ENCODE measurements at places on chromosomes 7 and 10.

- no peak for DNase-seq
Observed at GRCh38 chr7:43653466-43653865, 70.6 kb downstream of the STK17A start.

GRCh38 chr7:1210321-1210978 lies 22.2 kb upstream of the UNCX start:
- no peak for DNase-seq

DNA sequence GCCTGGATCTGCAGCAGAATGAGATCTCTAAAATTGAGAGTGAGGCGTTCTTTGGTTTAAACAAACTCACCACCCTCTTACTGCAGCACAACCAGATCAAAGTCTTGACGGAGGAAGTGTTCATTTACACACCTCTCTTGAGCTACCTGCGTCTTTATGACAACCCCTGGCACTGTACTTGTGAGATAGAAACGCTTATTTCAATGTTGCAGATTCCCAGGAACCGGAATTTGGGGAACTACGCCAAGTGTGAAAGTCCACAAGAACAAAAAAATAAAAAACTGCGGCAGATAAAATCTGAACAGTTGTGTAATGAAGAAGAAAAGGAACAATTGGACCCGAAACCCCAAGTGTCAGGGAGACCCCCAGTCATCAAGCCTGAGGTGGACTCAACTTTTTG lies 21.4 kb downstream of the LRRC17 start:
- no peak for DNase-seq

DNA sequence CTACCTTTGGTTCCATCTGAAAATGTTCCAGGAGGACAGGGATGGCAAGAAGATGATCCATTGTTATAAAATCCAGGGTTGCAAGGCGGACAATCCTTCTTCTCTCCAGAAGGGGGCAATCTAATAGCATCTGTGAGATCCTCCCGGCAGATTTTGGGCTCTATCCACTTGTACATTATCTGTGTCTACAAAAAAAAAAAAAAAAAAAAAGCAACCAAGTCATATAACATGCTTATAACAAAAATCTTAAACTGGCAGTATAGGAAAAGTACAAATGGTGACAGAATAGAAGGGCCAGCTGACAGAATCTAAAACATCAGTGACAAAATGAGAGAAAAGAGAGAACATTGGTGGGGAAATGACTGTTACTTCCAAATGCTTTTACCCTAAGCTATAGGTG lies 132.7 kb downstream of the ELAPOR2 start:
- DNase-seq, result no peak

All from T-helper 17 cell (primary cell).